CD4-positive, alpha-beta T cell treated with Interleukin-1 beta for 1 hour (primary cell): ENCODE measurements at places on chromosomes 3 and 15.
A peak's percentile ranks its signal among the peaks of the same experiment; 100 is the strongest.

- no peak for DNase-seq
Measured at GRCh38 chr15:34084086-34084485, 17.6 kb downstream of the EMC7 start.

- peak; percentile 61 for DNase-seq
Measured at GRCh38 chr3:138833899-138834595, 681 bp downstream of the PIK3CB start.

- DNase-seq, result no peak
Measured at GRCh38 chr3:145604851-145605250, 556.1 kb downstream of the PLOD2 start.

- no peak for DNase-seq
Measured at GRCh38 chr3:177547711-177548350, 350.5 kb upstream of the TBL1XR1 start.

DNA sequence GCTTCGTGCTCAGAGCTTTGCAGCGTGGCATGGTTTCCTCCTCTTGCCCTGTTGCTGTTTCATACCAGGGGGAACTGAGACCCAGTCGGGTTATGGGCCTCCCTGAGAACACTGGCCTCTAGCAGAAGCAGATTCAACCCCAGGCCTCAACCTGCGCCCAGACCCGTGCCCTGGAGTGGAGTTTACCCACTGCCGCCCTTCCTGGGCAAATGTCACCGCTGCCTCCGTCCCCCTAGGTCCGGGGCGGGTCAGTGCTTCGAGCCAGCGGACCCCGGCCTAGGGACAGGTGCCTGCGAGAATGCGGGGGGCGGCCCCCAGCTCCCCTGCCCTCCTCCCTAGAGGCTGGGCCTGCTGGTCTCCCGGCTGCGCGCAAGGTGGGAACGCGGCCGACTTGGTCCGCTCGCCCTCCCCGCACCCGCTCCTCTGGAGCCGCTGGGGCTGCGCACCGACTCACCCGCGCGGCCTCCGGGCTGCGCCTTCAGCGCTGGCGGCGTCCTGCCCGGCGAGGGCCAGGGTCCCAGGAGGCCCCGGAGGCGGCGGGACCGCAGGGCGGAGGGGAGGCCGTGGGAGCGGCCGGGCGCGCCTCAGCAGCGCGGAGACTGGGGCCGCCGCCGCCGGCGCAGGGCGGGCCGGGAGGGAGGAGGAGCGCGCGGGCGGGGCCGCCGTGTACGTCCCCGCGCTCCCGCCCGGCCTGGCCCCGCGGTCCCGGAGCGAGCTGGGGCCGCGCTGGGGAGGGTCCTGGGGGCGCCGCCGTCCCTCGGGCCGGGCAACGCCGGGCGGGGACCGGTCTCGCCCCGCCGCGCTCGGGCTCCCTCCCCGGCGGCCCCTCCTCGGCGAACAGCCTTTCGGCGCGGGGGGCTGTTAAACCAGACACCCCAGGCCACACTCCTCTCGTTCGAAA lies at the start of gene PIGZ:
Gene PIGZ, minus strand, starts transcription at position 601 of the 901 bp plus-strand sequence. CDS start 16,802 bp downstream, outside the sequence.
- DNase-seq, result no peak

DNA sequence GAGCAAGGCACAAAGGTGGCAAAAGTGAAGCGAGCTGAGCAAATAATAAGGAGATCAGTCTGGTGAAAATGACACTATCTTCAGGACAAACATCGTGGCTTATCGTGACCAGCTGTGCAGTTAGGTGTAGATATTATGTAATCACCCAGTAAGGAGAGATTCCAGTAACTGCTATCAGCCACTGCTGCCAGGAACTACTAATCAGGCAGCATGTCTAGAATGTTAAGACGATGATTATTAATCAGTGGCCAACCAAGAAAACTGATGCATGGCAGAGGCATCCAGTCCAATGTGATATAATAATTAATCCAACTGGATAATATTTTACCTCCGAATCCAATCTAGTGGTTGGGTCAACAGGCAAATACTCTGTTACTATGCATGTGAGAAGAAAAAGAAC lies 252.7 kb upstream of the ZPLD1 start:
- DNase-seq, result no peak

- no peak for DNase-seq
Measured at GRCh38 chr3:102531686-102532085, 96.9 kb downstream of the ZPLD1 start.

GRCh38 chr3:110528305-110529121 lies 543.1 kb upstream of the NECTIN3 start:
- DNase-seq, result no peak

DNA sequence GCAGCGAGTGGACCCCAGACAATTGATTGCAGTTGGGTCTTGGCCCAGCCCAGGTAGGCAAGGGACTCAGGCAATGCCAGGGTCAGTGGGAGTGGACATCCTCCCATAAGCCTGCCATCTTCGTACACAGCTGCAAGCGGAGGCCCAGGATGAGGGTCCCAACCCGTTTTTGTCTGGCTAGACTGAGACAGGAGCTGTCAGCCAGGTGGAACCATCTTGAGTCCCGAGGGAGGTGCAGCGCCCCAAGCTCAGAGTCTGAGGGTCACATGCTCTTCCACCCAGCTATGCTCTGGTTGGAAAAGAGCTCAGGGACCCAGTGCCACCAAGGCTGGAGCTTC lies 22.6 kb upstream of the IP6K2 start:
- no peak for DNase-seq

DNA sequence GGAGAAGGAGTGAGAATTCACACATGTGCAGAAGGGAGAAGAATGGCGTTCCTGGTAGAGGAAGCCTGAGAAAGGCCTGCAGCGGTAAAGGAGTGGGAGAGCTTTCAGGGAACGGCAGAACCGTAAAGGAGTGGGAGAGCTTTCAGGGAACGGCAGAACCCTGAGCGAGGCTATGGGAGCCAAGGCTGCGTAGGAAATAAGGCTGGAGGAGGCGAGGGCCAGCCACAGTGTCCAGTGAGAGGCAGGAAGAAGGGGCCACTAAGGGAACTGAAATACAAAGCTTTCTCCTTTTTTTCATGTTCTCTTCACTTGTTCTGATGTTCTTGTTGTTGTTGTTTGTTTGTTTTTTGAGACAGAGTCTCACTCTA lies 41.6 kb downstream of the GOLGA6L10 start:
- no peak for DNase-seq

GRCh38 chr3:56776556-56776950 lies 25.2 kb downstream of the ARHGEF3 start:
- no peak for DNase-seq

GRCh38 chr3:155131104-155131503 lies 51.0 kb downstream of the MME start:
- no peak for DNase-seq

DNA sequence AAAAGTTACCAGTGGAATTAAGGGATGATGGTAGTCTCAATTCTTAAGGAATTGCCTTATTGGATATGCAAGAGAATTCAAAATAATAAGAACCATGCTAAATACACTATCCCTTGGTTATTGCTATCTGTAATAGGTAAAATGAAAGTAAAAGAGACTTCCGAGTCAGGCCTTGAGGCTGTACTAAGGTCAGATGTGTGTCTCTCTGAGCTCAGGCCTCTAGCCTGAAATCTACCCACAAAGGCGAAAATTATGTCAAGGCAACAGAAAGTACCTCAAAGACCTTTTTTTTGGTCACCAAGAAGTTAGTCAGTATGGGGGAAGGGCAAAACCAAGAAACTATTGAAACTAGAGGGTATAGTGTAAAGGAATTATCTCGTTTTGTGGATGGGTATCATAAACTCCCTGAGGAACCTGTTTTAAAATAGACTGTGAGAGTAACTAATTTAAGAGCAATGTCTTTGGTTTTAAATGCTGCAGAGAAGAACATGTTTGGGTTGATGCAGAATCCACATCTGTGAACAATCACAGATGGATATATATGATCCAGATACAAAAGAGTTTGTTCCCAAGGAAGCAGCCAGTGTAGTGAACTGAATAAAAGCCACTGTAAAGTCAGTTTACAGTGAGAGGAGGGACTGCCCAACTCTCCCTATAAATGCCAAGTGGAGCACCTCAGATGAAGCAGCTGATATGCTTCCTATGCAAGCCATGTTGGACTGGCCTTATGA lies 382.3 kb upstream of the SEMA6D start:
- no peak for DNase-seq

DNA sequence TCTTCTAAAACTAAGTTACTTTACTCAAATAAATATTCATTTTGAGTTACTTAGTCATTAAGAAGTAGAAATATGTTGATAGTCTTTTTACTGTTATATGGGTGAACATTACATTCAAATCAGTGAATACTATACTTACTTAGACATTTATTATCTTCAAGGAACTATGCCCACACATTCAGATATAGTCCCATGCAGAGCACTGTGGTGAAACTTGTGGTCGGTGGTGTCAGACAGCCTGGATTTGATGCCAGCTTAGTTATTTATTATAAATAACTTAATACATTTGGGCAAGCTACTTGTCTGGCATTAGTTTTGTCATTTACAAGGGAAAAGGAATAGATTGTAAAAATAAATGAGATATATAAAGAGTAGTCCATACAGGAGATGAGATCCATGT lies 149.5 kb downstream of the RAP2B start:
- DNase-seq, result no peak

GRCh38 chr3:173789530-173790162 lies 392.1 kb downstream of the NLGN1 start:
- DNase-seq, result no peak

GRCh38 chr15:60387321-60387720 lies 10.5 kb downstream of the ANXA2 start:
- DNase-seq, result no peak

GRCh38 chr15:73602446-73602843 lies 30.7 kb downstream of the NPTN start:
- DNase-seq, result no peak

DNA sequence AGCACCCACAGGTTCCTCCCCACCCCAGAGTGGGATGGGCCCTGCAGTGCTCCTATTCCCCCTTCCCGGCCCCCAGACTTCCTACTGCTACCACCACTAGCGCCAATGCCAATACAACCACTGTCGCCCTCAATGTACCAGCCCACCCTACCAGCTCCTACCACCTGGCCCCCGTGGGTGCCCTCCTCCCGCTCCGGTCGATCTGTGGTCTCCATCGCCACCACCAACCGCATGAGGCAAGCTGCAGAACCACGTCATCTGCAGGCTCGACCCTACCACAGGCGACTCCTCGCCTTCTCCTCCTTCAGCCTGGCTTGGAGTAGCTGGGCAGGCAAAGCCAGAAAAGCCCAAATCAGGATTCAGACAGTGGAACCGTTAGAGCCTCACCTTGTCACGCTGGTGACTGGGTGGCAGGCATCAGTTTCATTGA lies 179.3 kb downstream of the POTEB3 start:
- DNase-seq, result no peak

- no peak for DNase-seq
Measured at GRCh38 chr15:42363487-42363886, 4.2 kb downstream of the CAPN3 start.

DNA sequence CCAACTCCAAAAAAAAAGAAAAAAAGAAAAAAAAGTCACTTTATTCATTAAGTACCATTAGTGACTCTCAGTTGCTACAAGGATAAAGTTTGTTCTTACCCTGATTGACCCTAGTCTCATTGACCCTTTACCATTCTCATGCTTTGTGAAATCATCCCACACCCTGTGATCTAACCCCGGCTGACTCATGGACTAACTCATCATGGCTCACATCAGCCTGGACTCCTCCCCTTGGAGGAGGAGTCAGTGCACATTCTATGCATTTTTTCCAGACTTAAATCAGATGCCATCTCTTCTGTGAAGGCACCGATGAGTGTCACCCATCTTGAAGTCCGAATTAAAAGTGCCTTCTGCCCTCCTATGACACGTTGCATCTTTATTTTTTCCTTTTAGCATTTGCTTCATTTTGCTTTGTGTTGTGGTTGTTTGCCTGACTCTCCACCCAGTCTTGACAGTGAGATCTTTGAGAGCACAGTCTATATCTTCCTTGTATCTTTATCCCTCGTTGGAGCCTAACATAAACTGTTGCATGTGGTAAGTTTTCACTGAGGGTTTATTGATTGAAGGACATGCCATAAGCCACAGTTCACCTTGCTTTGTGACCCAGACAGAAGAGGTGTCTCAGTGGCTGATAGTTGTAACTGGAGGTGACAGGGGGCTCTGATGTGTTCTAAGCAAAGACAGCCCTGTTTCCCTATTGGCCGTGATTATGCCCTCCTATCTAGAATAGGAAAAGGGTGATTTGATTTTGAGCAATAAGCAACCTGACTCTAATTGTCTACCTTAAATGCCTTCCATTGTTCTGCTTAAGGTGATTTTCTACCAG lies 72.1 kb downstream of the IL1RAP start:
- DNase-seq, result peak; percentile 14
